Type B pancreatic cell (in vitro differentiated cells): ENCODE measurements at places on chromosomes 7 and 10.

GRCh38 chr7:39709768-39710311 lies 86.5 kb downstream of the RALA start:
- DNase-seq = no peak

- DNase-seq = no peak
Measured at GRCh38 chr7:66348531-66348930, 143.4 kb downstream of the TPST1 start.

DNA sequence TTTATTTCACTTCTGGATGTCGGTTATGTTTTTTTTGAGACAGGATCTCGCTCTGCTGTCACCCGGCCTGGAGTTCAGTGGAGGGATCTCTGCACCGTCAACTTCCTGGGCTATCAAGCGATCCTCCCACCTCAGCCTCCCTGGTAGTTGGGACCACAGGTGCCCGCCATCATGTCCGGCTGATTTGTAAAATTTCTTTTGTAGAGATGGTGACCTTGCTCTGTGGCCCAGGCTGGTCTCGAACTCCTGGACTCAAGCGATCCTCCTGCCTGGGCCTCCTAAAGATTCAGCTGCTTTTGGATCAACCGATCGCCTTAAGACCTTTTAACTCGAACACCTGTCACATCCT lies 606 bp upstream of the RABGEF1 start:
- no peak for DNase-seq

GRCh38 chr7:97401398-97401797 lies 283.9 kb downstream of the SDHAF3 start:
- no peak for DNase-seq

GRCh38 chr10:89741126-89741762 lies 39.9 kb downstream of the KIF20B start:
- no peak for DNase-seq

GRCh38 chr10:29535778-29536453 lies 98.9 kb downstream of the SVIL start:
- DNase-seq = no peak

- DNase-seq = no peak
Measured at GRCh38 chr10:76082956-76083355, 651.5 kb downstream of the LRMDA start.

- no peak for DNase-seq
Measured at GRCh38 chr10:31867646-31868045, 61.0 kb downstream of the ARHGAP12 start.

DNA sequence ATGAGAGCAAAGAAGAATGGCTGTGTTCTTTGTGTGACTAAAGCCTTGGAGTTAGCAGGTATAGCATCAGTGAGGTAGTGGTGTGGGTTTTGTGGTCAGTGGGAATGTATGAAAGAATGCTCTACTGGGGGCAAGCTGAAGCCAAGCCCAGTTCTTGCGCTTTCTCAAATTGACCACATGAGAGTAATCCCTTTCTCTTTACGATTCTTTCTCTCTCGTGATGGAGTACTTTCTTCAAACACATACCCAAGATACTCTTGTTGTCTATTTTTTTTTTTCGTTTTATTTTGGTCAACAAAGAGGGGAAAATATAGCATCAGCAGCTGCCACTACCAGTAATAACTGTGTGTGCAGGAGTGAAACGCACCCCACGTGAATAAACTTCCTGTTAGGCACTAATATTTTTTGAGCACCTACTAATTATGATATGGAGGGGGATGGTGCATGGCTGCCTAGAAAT lies 8.4 kb upstream of the PANK1 start:
- no peak for DNase-seq

DNA sequence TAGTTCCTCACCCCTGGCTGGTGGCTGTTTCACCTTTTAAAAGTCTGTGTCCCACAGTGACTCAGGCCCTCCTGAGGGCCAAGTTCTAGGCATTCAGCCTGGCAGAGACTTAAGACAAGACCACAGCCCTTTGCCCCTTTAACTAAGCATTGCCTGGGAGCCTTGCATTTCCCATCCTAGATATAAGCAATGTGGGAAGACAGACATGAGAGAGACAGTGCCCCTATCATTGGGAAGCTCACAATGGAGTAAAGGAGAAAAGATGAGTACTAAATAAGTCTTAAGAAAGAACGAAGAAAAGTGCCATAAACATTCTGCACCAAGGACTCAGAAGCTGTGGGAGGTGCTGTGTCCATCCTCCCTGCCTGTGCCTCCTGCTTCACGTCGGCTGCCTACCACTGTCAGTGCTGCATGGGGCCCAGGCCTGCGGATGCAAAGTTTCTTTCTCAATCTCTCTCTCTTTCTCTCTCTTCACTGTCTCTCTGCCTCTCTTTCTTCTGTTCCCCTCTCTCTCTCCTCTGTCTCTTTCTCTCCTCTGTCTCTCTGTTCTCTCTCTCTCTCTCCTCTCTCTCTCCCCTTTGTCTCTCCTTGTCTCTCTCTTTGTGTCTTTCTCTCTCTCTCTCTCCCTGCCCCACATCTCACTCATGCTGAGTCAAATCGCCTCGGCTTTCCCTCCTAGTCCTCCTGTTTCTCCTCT lies 21.5 kb downstream of the GPRIN2 start:
- DNase-seq = no peak

- no peak for DNase-seq
Measured at GRCh38 chr10:108545921-108546320, 1377.4 kb downstream of the XPNPEP1 start.

- DNase-seq = no peak
Measured at GRCh38 chr10:89431977-89432376, 17.6 kb downstream of the IFIT5 start.

- DNase-seq = no peak
Measured at GRCh38 chr10:129921801-129922597, 42.1 kb downstream of the EBF3 start.

DNA sequence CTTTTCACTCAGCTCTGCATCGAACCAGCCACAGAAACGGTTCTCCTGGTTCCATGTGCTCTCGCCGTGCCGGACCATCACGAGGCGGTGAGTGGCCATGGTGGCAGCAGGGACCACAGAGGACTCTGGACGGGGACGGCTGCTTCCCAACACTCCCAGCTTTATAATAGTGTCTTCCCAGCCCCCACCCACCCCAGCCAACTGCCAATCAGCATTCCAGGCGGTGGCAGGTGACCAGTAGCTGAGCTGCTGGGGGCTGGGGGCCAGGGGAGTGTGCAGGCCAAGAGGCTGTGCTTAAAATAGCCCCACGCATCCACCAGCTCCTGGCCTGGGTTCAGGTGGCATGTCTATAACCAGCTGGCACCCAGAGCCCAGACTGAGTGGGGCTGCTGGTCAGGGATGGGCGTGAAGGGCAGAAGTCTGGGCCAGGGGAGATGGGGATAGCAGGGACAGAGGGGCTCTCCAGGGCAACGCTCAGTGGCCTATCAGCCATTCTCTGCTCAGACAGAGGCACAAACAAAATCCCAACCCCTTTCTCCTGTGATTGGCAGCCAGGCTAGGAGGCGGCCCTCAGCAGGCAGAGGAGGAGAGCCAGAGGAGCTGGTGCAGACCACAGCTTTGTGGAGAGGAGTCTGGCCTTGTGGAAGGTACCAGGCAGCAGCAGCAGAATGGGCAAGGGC lies at the start of gene PGAM2:
Gene PGAM2 (minus strand): TSS at position 137 of the 680 bp plus-strand sequence. CDS start 38 bp downstream, at position 99.
- no peak for DNase-seq

- no peak for DNase-seq
Measured at GRCh38 chr7:118758582-118758981, 534.1 kb downstream of the ANKRD7 start.

GRCh38 chr7:42274053-42274452 lies 37.0 kb upstream of the GLI3 start:
- DNase-seq = no peak
